Mammary microvascular endothelial cell (primary cell): ENCODE measurements at places on chromosomes 6 and 20. TPM values are rescaled to one million over a fixed set of nuclear protein-coding genes. Genes with fewer than 3 reads are reported as not detected.

The CYP39A1 gene
- 0.20 and 0.33 TPM in 2 replicates for total RNA-seq

The KIF25 gene
- total RNA-seq, result not detected in 2 replicates

The FAM209B gene
- total RNA-seq, result not detected in 2 replicates

The LGSN gene
- total RNA-seq, result not detected in 2 replicates

The RSPO3 gene
- 0.15 and 0.20 TPM in 2 replicates for total RNA-seq

The GGTLC1 gene
- total RNA-seq, result not detected in 2 replicates

The MOXD1 gene
- 0.05 and 0.07 TPM in 2 replicates for total RNA-seq

The WFDC10B gene
- total RNA-seq, result not detected in 2 replicates

The ADTRP gene
- 1.6 and 2.6 TPM in 2 replicates for total RNA-seq

The PAK5 gene
- not detected in 2 replicates for total RNA-seq

The PDSS2 gene
- total RNA-seq, result 6.6 and 8.0 TPM in 2 replicates

The EDN3 gene
- total RNA-seq, result not detected in 2 replicates

The DHX16 gene
- total RNA-seq, result 31.8 and 36.3 TPM in 2 replicates

The OR12D1 gene
- total RNA-seq, result not detected in 2 replicates

The CALHM4 gene
- 0.87 TPM in 1 of 2 replicates, not detected in the other for total RNA-seq

The ZSCAN16 gene
- 2.9 and 3.4 TPM in 2 replicates for total RNA-seq

The TGIF2 gene
- total RNA-seq, result 13.5 and 14.3 TPM in 2 replicates

The DOP1A gene
- 14.6 and 18.9 TPM in 2 replicates for total RNA-seq

The IL17A gene
- total RNA-seq, result not detected in 2 replicates

The ROS1 gene
- total RNA-seq, result not detected in 2 replicates

The MLIP gene
- 6.0 and 6.1 TPM in 2 replicates for total RNA-seq

The BPIFB4 gene
- total RNA-seq, result not detected in 2 replicates

The RHAG gene
- total RNA-seq, result not detected in 2 replicates

The LRRC73 gene
- not detected in 2 replicates for total RNA-seq

The PFDN4 gene
- total RNA-seq, result 110 and 132 TPM in 2 replicates

The HCK gene
- total RNA-seq, result not detected in 2 replicates

The FOXO3 gene
- total RNA-seq, result 8.9 and 11.2 TPM in 2 replicates

The C20orf202 gene
- not detected in 2 replicates for total RNA-seq

The OR2H2 gene
- total RNA-seq, result not detected in 2 replicates

The CTAGE9 gene
- total RNA-seq, result not detected in 2 replicates

The SLC26A8 gene
- not detected in 2 replicates for total RNA-seq

The GNL1 gene
- total RNA-seq, result 33.2 and 40.0 TPM in 2 replicates

The RRAGD gene
- 2.9 and 3.1 TPM in 2 replicates for total RNA-seq

The FLRT3 gene
- 0.27 and 0.30 TPM in 2 replicates for total RNA-seq

The FUT9 gene
- not detected in 2 replicates for total RNA-seq

The ELOVL2 gene
- 0.05 TPM in 1 of 2 replicates, not detected in the other for total RNA-seq

The POM121L2 gene
- not detected in 2 replicates for total RNA-seq

The PKIB gene
- total RNA-seq, result 0.15 TPM in 1 of 2 replicates, not detected in the other

The SPATA25 gene
- total RNA-seq, result 1.3 TPM in 1 of 2 replicates, not detected in the other

The PAX1 gene
- not detected in 2 replicates for total RNA-seq

The PROKR2 gene
- total RNA-seq, result not detected in 2 replicates

The REM1 gene
- total RNA-seq, result not detected in 2 replicates

The MCHR2 gene
- not detected in 2 replicates for total RNA-seq

The ABRACL gene
- total RNA-seq, result 183 and 241 TPM in 2 replicates

The MUCL3 gene
- total RNA-seq, result 0.07 TPM in 1 of 2 replicates, not detected in the other

The ISM1 gene
- total RNA-seq, result 3.6 and 4.3 TPM in 2 replicates

The RNF182 gene
- total RNA-seq, result 4.2 and 5.3 TPM in 2 replicates

The HLA-DMA gene
- 2.3 and 4.9 TPM in 2 replicates for total RNA-seq

The ZC2HC1B gene
- not detected in 2 replicates for total RNA-seq

The MOG gene
- not detected in 2 replicates for total RNA-seq

The MYBL2 gene
- 76.7 and 81.3 TPM in 2 replicates for total RNA-seq

The IPCEF1 gene
- total RNA-seq, result 0.20 and 0.34 TPM in 2 replicates

The SEL1L2 gene
- not detected in 2 replicates for total RNA-seq

The KLHDC3 gene
- 78.0 and 86.2 TPM in 2 replicates for total RNA-seq

The SLC2A10 gene
- total RNA-seq, result 1.9 and 3.3 TPM in 2 replicates

The MATN4 gene
- 0.20 TPM in 1 of 2 replicates, not detected in the other for total RNA-seq

The WFDC5 gene
- total RNA-seq, result not detected in 2 replicates
